Tibial artery (tissue), 4 donors: ENCODE measurements at places on chromosomes 2 and 18.
A peak's percentile ranks its signal among the peaks of the same experiment; 100 is the strongest.

DNA sequence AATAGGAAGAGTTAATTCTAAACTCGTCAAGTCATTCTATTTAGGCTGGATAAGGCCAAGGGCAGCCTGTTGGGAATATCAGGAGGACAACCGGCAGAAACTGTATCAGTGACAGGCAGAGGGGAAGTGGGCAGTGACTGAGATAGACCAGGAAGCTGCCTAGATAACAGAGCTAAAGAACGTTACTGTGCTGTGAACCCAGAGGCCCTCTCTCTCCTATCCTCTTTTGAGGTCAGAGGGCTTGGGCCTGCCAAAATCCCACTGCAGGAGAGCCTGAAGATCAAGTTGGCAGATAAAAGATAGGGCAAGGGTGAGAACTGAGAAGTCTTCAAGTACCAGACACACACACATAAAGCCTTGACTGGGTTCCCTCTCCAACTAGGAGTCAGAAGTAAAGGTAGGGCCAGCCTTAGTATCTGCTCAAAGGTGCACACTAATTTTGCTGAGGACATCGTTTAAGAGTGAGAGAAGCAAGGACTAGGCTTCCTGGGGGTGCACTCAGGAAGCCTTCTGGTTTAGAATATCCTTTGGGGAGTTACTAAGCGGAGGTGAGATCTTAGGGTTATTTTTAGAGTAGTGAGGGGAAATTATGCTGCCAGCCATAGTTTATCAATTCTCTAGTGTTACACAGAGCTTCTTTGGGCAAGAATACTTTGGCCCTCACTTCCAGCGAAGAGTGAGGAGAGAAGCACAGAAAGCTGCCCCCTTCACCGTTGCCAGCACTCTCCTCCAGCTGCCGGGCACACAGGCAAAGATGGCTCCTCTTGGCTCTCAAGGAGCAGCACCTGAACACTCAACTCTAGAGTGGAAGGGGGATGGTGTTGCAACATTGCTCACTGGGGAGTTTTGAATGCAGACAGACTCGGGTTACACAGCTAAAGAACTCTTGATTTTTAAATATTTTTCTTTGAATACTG lies 9.8 kb downstream of the CAVIN2 start:
- H3K4me3 ChIP-seq = no peak overlapping the region
- H3K4me1 ChIP-seq = no peaks in the 10 kb centered on the region
- DNase-seq = no peak
- no peak overlapping the region for H3K27ac ChIP-seq

GRCh38 chr18:70319187-70319586 lies 30.3 kb downstream of the SOCS6 start:
- no peak overlapping the region for H3K4me3 ChIP-seq
- no peaks in the 10 kb centered on the region for H3K36me3 ChIP-seq
- no peak for DNase-seq

DNA sequence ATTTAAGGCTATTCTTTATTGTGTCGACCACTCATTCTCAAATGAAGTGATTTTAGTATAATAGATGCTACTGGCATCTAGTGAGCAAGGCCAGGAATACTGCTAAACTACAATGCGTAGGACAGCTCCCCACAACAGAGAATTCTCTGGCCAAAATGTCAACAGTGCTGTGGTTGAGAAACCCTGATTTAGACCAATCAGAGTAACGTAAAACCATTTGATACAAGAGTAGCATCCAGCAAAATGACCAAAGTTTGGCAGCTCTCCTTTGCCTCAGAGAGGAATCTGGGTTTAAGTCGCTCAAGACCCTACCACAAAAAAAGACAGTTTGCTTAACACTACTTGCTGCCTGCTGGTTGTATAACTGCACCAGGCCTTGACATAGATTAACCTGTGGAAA lies 37.0 kb upstream of the TTN start:
- peak overlapping the region; percentile 60 for H3K27ac ChIP-seq
- H3K27me3 ChIP-seq = no peaks in the 10 kb centered on the region
- no peak overlapping the region for H3K4me3 ChIP-seq
- H3K4me1 ChIP-seq = peaks cover 31% of the 10 kb centered on the region
- H3K36me3 ChIP-seq = no peaks in the 10 kb centered on the region

DNA sequence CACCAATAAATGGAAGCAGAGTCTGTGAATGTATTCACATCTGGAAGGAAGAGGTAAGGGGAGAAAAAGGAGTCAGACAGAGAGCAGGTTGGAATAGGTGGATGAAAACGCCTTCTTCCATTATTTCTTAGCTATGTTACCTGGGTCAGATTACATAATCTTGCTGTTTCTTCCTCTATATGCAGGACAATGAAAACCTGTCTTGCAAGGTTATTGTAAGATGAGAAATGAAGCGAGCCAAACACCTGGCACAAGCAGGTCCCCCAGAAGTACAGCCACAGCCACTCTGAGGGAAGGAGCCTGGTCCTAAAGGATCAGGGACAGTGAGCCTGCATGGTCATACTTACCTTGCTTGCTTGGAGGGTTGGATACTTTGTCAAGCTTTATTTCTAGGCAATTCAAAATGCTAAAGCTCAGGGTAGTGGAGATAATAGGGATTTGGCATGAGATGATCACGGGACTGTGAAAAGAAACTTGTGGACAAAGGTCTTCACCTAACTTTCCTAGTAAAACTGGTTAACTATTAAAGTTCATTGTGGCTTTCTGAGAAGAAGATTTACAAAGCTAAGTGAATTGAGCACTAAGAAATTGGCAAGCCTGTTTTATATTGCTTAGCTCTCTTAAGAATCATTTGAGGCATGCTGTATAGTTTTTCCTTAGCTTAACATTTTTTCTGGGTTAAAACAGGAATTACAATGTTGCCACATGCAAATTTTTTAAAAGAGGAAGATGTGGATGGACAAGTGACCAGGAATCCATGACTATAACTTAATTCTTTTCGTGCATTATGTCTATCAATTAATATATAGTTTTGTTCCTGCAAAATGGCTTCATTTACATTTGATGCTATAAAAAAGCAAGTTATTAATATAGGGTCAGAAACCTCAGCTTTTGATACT lies 15.7 kb upstream of the PLA2R1 start:
- no peak overlapping the region for H3K4me3 ChIP-seq
- no peak overlapping the region for H3K27ac ChIP-seq
- H3K36me3 ChIP-seq = no peaks in the 10 kb centered on the region
- H3K4me1 ChIP-seq = no peaks in the 10 kb centered on the region
- H3K27me3 ChIP-seq = no peaks in the 10 kb centered on the region

- no peaks in the 10 kb centered on the region for H3K36me3 ChIP-seq
- peak overlapping the region; percentile 38 for H3K4me3 ChIP-seq
- no peaks in the 10 kb centered on the region for H3K4me1 ChIP-seq
- H3K27me3 ChIP-seq = no peaks in the 10 kb centered on the region
These were observed 5.5 kb downstream of the EN1 start for GRCh38 chr2:118841828-118842461.

- H3K27ac ChIP-seq = no peak within 1 kb of the TSS
- no peaks in the 10 kb centered on the region for H3K27me3 ChIP-seq
- no peaks in the 10 kb centered on the region for H3K36me3 ChIP-seq
- H3K4me1 ChIP-seq = peaks cover 5% of the 10 kb centered on the region
- DNase-seq = no peak
These were observed at the start of gene TOGARAM2 for GRCh38 chr2:28981016-28981441. Gene TOGARAM2 (plus strand): TSS chr2:28981298. CDS start chr2:28994835, 13,537 bp downstream.

- no peak overlapping the region for H3K4me3 ChIP-seq
- H3K36me3 ChIP-seq = no peaks in the 10 kb centered on the region
- H3K4me1 ChIP-seq = no peaks in the 10 kb centered on the region
These were observed 2.2 kb upstream of the DSC2 start for GRCh38 chr18:31104444-31104843.

GRCh38 chr2:98692090-98693054 lies 38.6 kb downstream of the MGAT4A start:
- H3K27me3 ChIP-seq = no peaks in the 10 kb centered on the region
- H3K4me1 ChIP-seq = peaks cover 4% of the 10 kb centered on the region
- DNase-seq = no peak
- no peak overlapping the region for H3K4me3 ChIP-seq

DNA sequence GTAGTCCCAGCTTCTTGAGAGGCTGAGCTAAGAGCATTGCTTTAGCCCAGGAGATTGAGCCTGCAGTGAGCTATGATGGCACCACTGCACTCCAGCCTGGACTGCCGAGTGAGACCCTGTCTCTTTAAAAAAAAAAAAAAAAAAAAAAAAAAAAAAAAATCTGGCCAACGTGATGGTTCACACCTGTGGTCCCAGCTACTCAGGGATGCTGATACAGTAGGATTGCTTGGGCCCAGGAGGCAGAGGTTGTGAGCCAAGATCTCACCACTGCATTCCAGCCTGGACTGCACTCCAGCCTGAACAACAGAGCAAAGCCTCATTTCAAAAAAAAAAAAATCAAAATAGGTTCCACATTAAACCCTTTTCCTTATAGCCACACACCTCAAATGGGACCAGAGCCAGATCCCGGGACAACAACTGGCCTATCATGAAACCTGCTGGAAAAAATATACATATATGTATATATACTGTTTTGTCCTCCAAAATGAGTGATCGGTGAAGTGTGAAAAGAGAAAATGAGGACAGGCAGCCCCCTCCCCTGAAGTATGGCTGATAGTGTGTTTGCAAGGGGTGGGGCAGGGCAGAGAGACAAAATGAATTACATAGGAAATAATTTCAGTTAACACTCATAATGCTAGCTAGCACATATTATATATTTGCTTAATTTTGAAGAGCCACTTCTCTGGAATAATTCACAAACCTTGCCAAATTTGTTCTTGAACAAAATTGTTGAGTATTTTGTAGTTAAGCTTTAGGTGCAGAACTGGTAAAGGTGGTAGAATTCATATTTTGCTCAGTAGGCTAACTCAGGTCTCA lies 22.9 kb downstream of the MAPRE2 start:
- no peaks in the 10 kb centered on the region for H3K27me3 ChIP-seq
- no peaks in the 10 kb centered on the region for H3K4me1 ChIP-seq
- no peak overlapping the region for H3K27ac ChIP-seq
- H3K4me3 ChIP-seq = no peak overlapping the region
- no peak for DNase-seq

DNA sequence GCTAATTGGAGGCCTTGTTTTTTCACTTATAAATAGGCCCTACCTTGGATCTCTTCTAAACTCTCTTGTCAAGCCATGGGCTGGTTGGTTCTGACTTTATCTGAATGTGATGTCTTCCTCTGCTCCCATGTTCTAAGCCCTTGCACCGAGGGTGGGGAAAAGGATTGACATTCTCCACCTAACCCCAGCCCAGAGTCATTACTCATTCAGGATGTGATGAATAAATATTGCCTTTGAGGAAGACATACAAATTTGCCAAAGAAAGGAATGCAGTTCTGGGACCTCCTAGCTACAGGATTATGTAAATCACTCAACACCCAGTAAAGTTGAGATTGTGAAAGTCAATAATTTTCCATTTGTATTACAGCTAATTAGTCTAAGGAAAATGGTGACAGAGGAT lies 142.1 kb upstream of the LYPD6 start:
- no peaks in the 10 kb centered on the region for H3K36me3 ChIP-seq
- H3K4me1 ChIP-seq = no peaks in the 10 kb centered on the region
- DNase-seq = no peak
- no peak overlapping the region for H3K27ac ChIP-seq
- no peaks in the 10 kb centered on the region for H3K27me3 ChIP-seq
- no peak overlapping the region for H3K4me3 ChIP-seq

DNA sequence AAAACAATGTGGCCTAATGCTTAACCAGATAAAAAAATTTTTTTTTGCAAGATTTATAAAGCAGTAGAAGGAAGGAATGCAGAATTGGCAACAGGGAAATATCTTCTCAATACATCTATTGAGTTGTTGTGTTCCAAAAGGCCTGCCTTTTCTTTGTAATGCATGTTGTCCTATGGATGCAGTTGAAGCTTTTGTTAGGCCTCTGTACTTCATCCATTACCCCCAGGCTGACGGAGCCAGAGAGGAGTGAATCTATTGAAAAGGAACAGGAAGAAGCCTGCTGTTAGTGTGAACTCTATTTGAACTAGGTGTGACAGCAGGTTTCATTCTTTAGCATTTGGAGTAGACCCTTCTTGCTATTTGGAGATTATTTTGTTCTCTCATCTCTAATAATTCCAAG lies 56.5 kb downstream of the MTX2 start:
- H3K27ac ChIP-seq = no peak overlapping the region
- no peak for DNase-seq
- no peaks in the 10 kb centered on the region for H3K27me3 ChIP-seq
- no peaks in the 10 kb centered on the region for H3K4me1 ChIP-seq

- peaks cover 19% of the 10 kb centered on the region for H3K27me3 ChIP-seq
- no peak within 1 kb of the TSS for H3K27ac ChIP-seq
- H3K36me3 ChIP-seq = no peaks in the 10 kb centered on the region
- H3K4me3 ChIP-seq = peak within 1 kb of the TSS; percentile 51
- H3K4me1 ChIP-seq = peaks cover 33% of the 10 kb centered on the region
These were observed at the start of gene THSD7B for GRCh38 chr2:136765256-136766072. Gene THSD7B (plus strand): TSS chr2:136765545. CDS start chr2:136882179, 116,634 bp downstream.

DNA sequence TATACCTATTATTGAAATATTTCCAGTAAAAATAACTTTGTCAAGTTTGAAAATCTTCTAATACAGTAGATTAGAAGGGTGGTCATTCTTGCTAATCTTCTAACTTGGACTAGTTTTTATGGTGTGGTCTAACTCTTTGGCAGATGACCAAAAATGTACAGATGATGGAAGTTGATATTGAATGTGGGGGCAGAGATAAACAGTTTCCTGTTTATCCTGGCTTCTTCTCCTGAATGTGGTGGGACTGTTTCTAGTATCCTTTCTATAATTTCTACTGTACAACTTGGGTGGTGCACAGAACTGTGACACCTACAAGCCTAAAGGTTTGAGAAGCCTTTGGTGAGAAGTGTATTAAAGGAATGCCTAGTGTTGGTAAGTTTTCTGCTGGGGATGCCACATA lies 178.7 kb downstream of the PDE11A start:
- H3K4me1 ChIP-seq = no peaks in the 10 kb centered on the region
- no peak overlapping the region for H3K27ac ChIP-seq
- DNase-seq = no peak

GRCh38 chr18:58247363-58247834 lies 203.4 kb downstream of the NEDD4L start:
- H3K36me3 ChIP-seq = no peaks in the 10 kb centered on the region
- H3K27me3 ChIP-seq = no peaks in the 10 kb centered on the region
- no peaks in the 10 kb centered on the region for H3K4me1 ChIP-seq
- H3K27ac ChIP-seq = no peak overlapping the region
- DNase-seq = no peak

GRCh38 chr18:36020174-36020711 lies 47.1 kb downstream of the RPRD1A start:
- H3K36me3 ChIP-seq = no peaks in the 10 kb centered on the region
- no peaks in the 10 kb centered on the region for H3K27me3 ChIP-seq
- H3K27ac ChIP-seq = no peak overlapping the region
- no peaks in the 10 kb centered on the region for H3K4me1 ChIP-seq
- no peak overlapping the region for H3K4me3 ChIP-seq

- H3K4me3 ChIP-seq = no peak overlapping the region
- no peaks in the 10 kb centered on the region for H3K36me3 ChIP-seq
- H3K4me1 ChIP-seq = peaks cover 10% of the 10 kb centered on the region
- no peaks in the 10 kb centered on the region for H3K27me3 ChIP-seq
These were observed 219.9 kb upstream of the RAB6C start for GRCh38 chr2:129759472-129760010.

- no peak overlapping the region for H3K4me3 ChIP-seq
- H3K4me1 ChIP-seq = no peaks in the 10 kb centered on the region
- H3K27ac ChIP-seq = no peak overlapping the region
- no peak for DNase-seq
- no peaks in the 10 kb centered on the region for H3K36me3 ChIP-seq
These were observed 76.3 kb upstream of the RBBP8 start for GRCh38 chr18:22856870-22857269.

GRCh38 chr2:105515581-105516415 lies 116.9 kb upstream of the FHL2 start:
- H3K27me3 ChIP-seq = no peaks in the 10 kb centered on the region
- H3K27ac ChIP-seq = no peak overlapping the region
- DNase-seq = peak; percentile 77
- H3K4me1 ChIP-seq = peaks cover 41% of the 10 kb centered on the region
- no peaks in the 10 kb centered on the region for H3K36me3 ChIP-seq
